ENCODE measurements at places on chromosomes 5 and 9. TPM values are rescaled to one million over a fixed set of nuclear protein-coding genes. Genes with fewer than 3 reads are reported as not detected.

GRCh38 chr5:141646026-141646425, 5.2 kb downstream of the FCHSD1 start:
- DNase-seq, result no peak
- no peak overlapping the region for H3K4me3 ChIP-seq
- H3K4me1 ChIP-seq, result peaks cover 33% of the 10 kb centered on the region

- H3K27me3 ChIP-seq, result no peaks in the 10 kb centered on the region
- no peak overlapping the region for H3K4me3 ChIP-seq
- H3K4me1 ChIP-seq, result no peaks in the 10 kb centered on the region
- no peaks in the 10 kb centered on the region for H3K36me3 ChIP-seq
Measured at GRCh38 chr9:106981396-106982287, 118.7 kb downstream of the ZNF462 start.

DNA sequence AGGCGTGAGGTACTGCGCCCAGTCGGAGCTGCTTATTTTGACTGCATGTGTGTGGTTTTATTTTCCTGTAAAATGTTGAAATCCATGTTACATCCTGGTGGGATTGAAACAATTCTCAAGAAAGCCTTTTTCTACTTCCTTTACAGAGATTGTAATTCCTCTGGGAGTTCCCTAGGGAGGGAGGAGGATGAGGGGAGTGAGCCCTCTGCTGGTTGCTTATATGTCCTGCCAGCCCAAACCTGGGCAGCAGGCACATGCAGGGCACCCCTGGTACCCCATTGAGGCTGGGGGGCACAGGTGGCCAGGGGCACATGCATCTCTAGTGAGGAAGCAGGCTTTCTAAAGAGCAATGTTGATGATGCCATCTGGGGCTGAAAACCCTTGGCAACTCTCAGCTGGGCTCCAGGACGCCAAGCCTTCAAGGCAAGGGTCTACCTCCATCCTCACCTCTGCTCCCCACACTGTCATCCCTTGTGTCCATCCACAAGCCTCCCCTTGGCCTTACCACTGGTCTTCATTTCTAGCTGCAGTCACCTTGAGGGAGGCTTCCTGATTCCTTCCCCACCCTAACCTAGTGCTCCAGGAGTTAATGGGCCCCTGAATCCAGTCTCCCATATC, 84.7 kb upstream of the TNFSF8 start:
- H3K4me3 ChIP-seq, result no peak overlapping the region
- peaks cover 2% of the 10 kb centered on the region for H3K27me3 ChIP-seq
- peaks cover 40% of the 10 kb centered on the region for H3K4me1 ChIP-seq
- H3K36me3 ChIP-seq, result peaks cover 5% of the 10 kb centered on the region
- no peak for DNase-seq

GRCh38 chr5:141783947-141784296, 94.3 kb downstream of the PCDH1 start:
- H3K27ac ChIP-seq, result no peak overlapping the region
- no peaks in the 10 kb centered on the region for H3K36me3 ChIP-seq

DNA sequence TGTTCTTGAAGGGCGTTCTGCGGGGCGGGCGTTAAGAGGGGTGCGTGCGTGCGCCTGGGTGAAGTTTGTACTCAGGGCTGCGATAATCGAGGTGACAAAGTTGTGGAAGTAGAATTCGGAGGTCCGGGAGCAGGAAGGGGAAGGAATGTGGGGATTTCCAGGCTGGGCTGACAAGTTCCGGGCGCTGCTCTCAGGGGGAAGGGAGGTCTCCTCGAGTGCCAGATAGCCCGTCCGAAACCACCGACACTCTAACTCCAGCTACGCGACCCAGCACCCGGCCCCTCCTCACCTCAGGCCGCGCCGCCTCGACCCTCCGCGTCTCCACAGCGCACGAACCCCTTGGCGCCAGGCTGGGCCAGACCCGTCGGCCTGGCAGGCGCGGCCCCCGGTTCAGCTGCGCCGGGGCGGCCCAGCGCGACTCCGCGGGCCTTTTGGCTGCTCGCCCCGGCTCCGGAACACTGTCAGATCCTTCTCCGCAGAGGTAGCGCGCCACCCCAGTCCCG, at the start of gene IL6ST:
TSS of gene IL6ST (minus strand) at position 469 of the 503 bp plus-strand sequence. CDS start 18,685 bp downstream, outside the sequence.
- H3K4me3 ChIP-seq, result peak within 1 kb of the TSS; percentile 96
- H3K27me3 ChIP-seq, result no peaks in the 10 kb centered on the region
- peaks cover 58% of the 10 kb centered on the region for H3K36me3 ChIP-seq
- DNase-seq, result peak; percentile 62
- peak within 1 kb of the TSS; percentile 98 for H3K27ac ChIP-seq
- H3K4me1 ChIP-seq, result peaks cover 53% of the 10 kb centered on the region

GRCh38 chr9:88373045-88373444, 15.2 kb upstream of the SPIN1 start:
- H3K4me3 ChIP-seq, result no peak overlapping the region
- no peak overlapping the region for H3K27ac ChIP-seq
- no peak for DNase-seq
- H3K36me3 ChIP-seq, result no peaks in the 10 kb centered on the region

SLC2A6 gene
- 2.0 TPM for total RNA-seq

GRCh38 chr9:133440874-133441273, 18.7 kb downstream of the ADAMTS13 start:
- H3K4me1 ChIP-seq, result no peaks in the 10 kb centered on the region
- H3K36me3 ChIP-seq, result no peaks in the 10 kb centered on the region
- H3K27me3 ChIP-seq, result no peaks in the 10 kb centered on the region
- no peak for DNase-seq
- H3K4me3 ChIP-seq, result no peak overlapping the region

CTSV gene
- 0.79 TPM for total RNA-seq

GRCh38 chr5:73997960-73998359, 372.0 kb downstream of the ARHGEF28 start:
- no peak overlapping the region for H3K27ac ChIP-seq
- no peak for DNase-seq
- H3K4me3 ChIP-seq, result no peak overlapping the region

LCN9 gene
- not detected for total RNA-seq

GRCh38 chr9:86043586-86043985, 55.8 kb downstream of the GOLM1 start:
- DNase-seq, result no peak
- no peaks in the 10 kb centered on the region for H3K36me3 ChIP-seq
- H3K27me3 ChIP-seq, result no peaks in the 10 kb centered on the region
- no peak overlapping the region for H3K4me3 ChIP-seq
- H3K27ac ChIP-seq, result no peak overlapping the region
- no peaks in the 10 kb centered on the region for H3K4me1 ChIP-seq

DMRT3 gene
- not detected for total RNA-seq

CDO1 gene
- not detected for total RNA-seq

CD180 gene
- 0.17 TPM for total RNA-seq

DNA sequence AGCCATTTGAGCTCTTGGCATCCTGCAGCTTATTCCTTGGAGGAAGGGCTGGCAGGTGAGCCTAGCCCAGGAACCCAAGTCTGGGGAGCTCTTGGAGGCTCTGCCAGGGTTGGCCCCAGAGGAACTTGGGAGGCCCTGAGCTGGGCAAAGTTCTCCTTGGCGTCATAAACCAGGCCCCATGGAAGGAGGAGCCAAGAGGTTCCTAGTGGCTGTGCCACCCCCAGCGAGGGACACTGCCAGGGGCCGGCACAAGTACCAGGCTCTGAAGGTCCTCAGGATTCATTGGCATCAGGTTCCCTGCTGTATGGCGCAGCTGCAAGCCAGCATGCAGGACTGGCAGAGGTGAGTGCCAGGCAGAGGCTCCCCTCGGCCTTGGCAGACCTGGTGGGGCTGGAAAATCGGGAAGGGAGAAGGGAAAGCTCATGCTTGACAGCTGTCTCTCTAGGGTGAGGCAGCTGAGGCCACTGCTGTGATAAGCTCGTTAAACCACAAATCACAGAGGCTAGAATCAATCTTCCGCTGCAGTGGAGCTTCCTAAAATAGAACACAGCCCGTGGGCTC, 54.6 kb upstream of the SYNPO start:
- H3K4me1 ChIP-seq, result no peaks in the 10 kb centered on the region
- no peak overlapping the region for H3K4me3 ChIP-seq
- no peaks in the 10 kb centered on the region for H3K36me3 ChIP-seq
- peaks cover 16% of the 10 kb centered on the region for H3K27me3 ChIP-seq
- DNase-seq, result no peak

- H3K4me1 ChIP-seq, result no peaks in the 10 kb centered on the region
- H3K27me3 ChIP-seq, result peaks cover 14% of the 10 kb centered on the region
- H3K27ac ChIP-seq, result no peak overlapping the region
Measured at GRCh38 chr5:38414348-38414747, 142.1 kb downstream of the LIFR start.

GRCh38 chr5:45697201-45697600, 1.0 kb upstream of the HCN1 start:
- H3K36me3 ChIP-seq, result peaks cover 2% of the 10 kb centered on the region
- no peak overlapping the region for H3K27ac ChIP-seq
- no peak for DNase-seq
- peaks cover 2% of the 10 kb centered on the region for H3K4me1 ChIP-seq
- no peak overlapping the region for H3K4me3 ChIP-seq

- peak overlapping the region; percentile 22 for H3K4me3 ChIP-seq
- peak; percentile 33 for DNase-seq
- peak overlapping the region; percentile 91 for H3K27ac ChIP-seq
Measured at GRCh38 chr5:113020461-113021273, 44.1 kb downstream of the DCP2 start.

DNA sequence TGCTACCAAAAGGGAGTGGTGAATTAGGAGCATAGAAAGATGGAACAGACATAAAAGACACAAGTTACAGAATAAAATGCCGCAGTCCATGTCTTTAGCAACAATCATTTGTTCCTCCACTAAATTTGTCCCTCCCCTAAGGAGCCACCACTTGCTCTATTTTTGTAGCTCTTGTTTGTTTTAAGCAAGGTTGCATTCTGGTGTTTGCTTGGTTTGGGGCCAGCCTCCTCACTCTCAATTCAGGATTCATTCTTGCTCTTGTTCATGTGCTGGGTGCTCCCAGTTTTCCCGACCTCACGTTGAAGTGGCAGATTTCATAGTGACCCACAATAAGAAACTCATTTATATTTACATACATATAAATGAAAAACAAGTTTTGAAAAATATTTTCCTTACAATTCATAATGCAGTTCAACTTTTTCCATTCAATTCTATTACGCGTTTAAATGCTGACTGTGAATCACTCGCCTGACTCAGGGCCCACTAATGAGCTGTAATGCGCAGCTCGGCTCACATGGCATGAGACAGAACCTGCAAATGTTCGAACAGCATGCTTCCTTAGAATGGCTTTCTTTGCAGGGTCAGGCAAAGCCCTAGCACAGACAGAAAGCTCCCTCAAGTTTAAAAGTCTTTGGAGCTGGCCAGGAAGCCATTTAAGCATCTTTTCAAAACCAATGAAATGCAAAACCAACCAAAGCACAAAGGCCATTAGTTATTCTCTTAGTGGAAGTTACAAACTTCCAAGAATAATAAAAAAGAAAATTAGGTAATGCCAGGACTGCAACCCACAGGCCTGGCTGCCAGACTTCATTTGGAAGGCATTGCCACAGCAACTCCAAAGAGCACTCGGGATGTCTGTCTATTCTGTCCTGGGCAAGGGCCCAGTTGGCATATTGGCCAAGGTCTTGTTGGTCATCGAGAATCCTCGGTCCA, 41.7 kb downstream of the RETREG1 start:
- H3K36me3 ChIP-seq, result peaks cover 13% of the 10 kb centered on the region
- no peaks in the 10 kb centered on the region for H3K27me3 ChIP-seq
- no peak overlapping the region for H3K4me3 ChIP-seq
- H3K4me1 ChIP-seq, result peaks cover 13% of the 10 kb centered on the region
- DNase-seq, result no peak
- no peak overlapping the region for H3K27ac ChIP-seq

NUDT2 gene
- 19.7 TPM for total RNA-seq

NELFB gene
- 66.6 TPM for total RNA-seq

BRD3 gene
- total RNA-seq, result 40.1 TPM

DNA sequence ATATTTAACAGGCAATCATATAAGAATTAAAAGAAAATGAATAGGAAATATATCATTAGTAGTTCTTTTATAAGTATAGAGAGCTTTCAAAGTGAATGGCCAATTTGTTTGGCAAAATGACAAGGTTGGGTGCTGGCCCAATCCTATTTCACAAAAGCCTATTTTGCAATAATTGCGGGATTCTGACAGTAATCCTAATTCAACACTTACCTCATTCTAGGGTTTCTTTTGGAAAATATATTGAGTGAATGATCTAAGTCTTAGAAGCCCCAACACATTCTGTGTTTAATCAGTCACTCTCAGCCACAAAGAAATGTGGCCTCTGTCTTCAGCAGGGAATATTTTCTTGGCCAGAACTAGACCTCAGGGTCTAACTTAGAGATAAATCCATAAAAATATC, 835.9 kb upstream of the ZNF608 start:
- no peaks in the 10 kb centered on the region for H3K36me3 ChIP-seq
- no peak overlapping the region for H3K27ac ChIP-seq
- no peaks in the 10 kb centered on the region for H3K27me3 ChIP-seq
- DNase-seq, result no peak

GRCh38 chr5:179906294-179906794, 1.4 kb downstream of the TBC1D9B start:
- H3K27me3 ChIP-seq, result no peaks in the 10 kb centered on the region
- no peak for DNase-seq
- peak overlapping the region; percentile 82 for H3K4me3 ChIP-seq
- H3K36me3 ChIP-seq, result peaks cover 12% of the 10 kb centered on the region

GRCh38 chr9:136855461-136856078, 3.4 kb downstream of the MAMDC4 start:
- H3K27me3 ChIP-seq, result no peaks in the 10 kb centered on the region
- no peak overlapping the region for H3K27ac ChIP-seq
- H3K36me3 ChIP-seq, result no peaks in the 10 kb centered on the region
- DNase-seq, result no peak
- H3K4me1 ChIP-seq, result no peaks in the 10 kb centered on the region

LRRC8A gene
- total RNA-seq, result 42.4 TPM

- no peak overlapping the region for H3K4me3 ChIP-seq
- no peak overlapping the region for H3K27ac ChIP-seq
- peaks cover 26% of the 10 kb centered on the region for H3K4me1 ChIP-seq
- peaks cover 46% of the 10 kb centered on the region for H3K27me3 ChIP-seq
Measured at GRCh38 chr9:97398999-97399758, 12.7 kb upstream of the TDRD7 start.

TBCA gene
- total RNA-seq, result 167 TPM

GRCh38 chr9:137067860-137068538, 2.4 kb downstream of the SAPCD2 start:
- peak; percentile 90 for DNase-seq
- peaks cover 10% of the 10 kb centered on the region for H3K36me3 ChIP-seq
- peak overlapping the region; percentile 75 for H3K27ac ChIP-seq
- peaks cover 25% of the 10 kb centered on the region for H3K4me1 ChIP-seq

POU5F2 gene
- total RNA-seq, result 0.97 TPM

GABBR2 gene
- not detected for total RNA-seq

- no peak for DNase-seq
- no peak overlapping the region for H3K4me3 ChIP-seq
- no peak overlapping the region for H3K27ac ChIP-seq
Measured at GRCh38 chr5:117084067-117084466, 509.4 kb upstream of the SEMA6A start.

ZNF454 gene
- not detected for total RNA-seq

BRD9 gene
- total RNA-seq, result 59.1 TPM

CARTPT gene
- total RNA-seq, result not detected

GRCh38 chr5:123856766-123857165, 344.8 kb downstream of the CSNK1G3 start:
- H3K36me3 ChIP-seq, result no peaks in the 10 kb centered on the region
- H3K27me3 ChIP-seq, result no peaks in the 10 kb centered on the region
- no peak for DNase-seq
- H3K27ac ChIP-seq, result no peak overlapping the region
- no peak overlapping the region for H3K4me3 ChIP-seq

GRCh38 chr9:77495834-77496671, 152.1 kb downstream of the GNA14 start:
- DNase-seq, result no peak
- no peak overlapping the region for H3K27ac ChIP-seq
- H3K27me3 ChIP-seq, result peaks cover 12% of the 10 kb centered on the region

CACFD1 gene
- total RNA-seq, result 1.3 TPM

CCDC192 gene
- not detected for total RNA-seq

GRCh38 chr9:128553728-128554127, 1.3 kb downstream of the SPTAN1 start:
- H3K27me3 ChIP-seq, result no peaks in the 10 kb centered on the region
- peaks cover 49% of the 10 kb centered on the region for H3K4me1 ChIP-seq
- no peak overlapping the region for H3K4me3 ChIP-seq

TRIM7 gene
- total RNA-seq, result 0.29 TPM

FYB1 gene
- total RNA-seq, result 396 TPM

All from activated CD4-positive, alpha-beta T cell treated with anti-CD3 and anti-CD28 coated beads, Interleukin-2, amount 10 ng/mL, durations not matched to agents 7 days and 5 days (primary cell).